NCI-H524 (cell line): ENCODE measurements at places on chromosomes 12 and 14.

- DNase-seq, result no peak
Measured at GRCh38 chr12:14138495-14138894, 157.1 kb upstream of the GRIN2B start.

GRCh38 chr14:76491172-76491930 is 115.4 kb downstream of the ESRRB start:
- no peak for DNase-seq

DNA sequence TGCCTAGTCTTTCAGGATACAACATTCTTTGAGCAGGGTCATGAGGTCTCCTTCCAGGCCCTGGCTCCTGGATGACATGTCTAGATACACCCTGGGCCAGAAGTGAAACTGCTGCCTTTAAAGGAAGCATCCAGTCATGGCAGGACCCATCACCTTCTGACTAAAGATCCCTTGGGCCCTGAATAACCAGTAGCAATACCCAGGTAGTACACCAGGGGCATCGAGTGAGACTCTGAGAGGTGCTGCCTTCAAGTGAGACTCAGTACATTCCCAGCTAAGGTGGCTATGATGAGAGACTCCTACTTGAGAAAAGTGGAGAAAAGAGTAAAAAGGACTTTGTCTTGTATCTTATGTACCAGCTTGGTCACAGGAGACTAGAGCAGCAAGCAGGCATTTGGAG is 23.5 kb downstream of the OR6C68 start:
- no peak for DNase-seq

DNA sequence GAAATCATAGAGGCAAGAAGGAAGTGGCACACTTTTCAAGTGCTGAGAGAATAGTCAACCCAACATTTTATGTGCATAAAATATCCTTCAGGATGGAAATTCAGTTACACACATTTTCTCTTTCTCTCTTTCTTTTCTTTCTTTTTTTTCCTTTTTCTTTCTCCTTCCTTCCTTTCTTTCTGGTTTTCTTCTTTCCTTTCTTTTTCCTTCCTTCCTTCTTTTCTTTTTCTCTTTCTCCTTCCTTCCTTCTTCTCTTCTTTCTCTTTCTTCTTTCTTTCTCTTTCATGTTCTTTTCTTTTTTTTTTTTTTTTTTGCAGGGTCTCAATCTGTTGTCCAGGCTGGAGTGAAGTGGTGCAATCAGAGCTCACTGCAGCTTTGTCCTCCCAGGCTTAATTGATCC is 38.7 kb upstream of the OR5AU1 start:
- DNase-seq, result no peak

DNA sequence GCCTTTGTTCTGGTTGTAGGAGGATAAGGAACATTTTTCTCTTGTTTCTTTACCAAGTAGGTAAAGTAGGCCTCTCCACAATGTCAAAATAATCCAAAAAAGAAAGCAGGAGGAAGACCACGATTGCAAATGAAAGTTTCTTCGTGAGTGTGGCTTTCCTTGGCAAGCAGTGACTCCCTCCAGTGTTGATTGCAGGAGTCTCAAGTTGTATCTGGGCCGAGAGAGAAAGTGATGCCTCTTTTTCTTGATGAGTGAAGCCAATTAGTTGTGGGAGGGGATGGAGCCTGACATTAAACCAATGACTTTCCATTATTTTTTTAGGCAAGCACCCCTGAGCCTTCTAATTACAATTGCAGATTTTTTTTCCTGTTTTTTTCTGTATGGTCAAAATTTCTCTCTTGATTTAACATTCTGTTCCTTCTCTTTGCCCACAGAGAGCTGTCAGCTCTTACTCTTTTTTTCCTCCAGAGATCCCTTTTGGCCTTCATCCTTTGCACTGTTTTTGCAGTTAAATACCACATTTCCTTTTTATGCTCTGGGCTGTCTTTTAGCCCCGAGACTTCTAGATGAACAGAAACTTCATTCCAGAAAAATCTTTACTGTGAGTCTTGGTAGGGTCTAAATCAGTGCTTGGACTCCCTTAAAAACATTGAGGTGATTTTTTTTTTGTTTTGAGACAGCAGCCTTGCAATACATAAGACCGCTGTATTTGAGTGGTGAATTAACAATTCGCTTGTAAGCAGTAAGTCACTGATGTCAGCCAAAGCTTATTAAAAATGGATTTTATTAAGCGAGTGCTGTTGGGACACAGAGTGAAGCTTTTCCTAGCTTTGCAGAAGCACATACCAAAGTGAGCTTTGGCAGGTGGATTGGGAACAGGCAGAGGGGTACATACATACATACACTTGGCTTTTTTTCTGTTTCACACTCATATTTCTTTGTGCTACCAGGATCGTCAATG is 15.8 kb downstream of the FBXW8 start:
- no peak for DNase-seq

DNA sequence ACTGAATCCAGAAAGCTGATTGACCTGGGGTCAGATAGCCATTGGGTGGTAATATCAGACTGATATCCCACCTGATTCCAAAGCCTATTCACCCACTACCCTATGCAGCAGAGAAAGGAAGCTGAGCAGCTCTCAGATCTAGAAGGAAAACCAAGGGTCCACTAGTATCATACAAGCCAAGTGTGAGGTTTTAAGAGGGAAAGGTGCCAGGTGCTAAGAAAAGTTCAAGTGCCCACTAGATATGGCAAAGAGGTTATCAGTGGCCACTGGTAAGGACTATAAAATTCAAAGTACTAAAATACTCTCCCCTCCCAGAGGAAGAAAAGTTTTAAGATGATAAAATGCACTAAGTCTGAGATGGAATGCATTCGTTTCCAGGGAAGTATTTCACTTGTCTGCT is 85.6 kb downstream of the PPM1H start:
- no peak for DNase-seq

- DNase-seq, result no peak
Measured at GRCh38 chr12:8559676-8560075, 19.0 kb upstream of the CLEC4E start.

DNA sequence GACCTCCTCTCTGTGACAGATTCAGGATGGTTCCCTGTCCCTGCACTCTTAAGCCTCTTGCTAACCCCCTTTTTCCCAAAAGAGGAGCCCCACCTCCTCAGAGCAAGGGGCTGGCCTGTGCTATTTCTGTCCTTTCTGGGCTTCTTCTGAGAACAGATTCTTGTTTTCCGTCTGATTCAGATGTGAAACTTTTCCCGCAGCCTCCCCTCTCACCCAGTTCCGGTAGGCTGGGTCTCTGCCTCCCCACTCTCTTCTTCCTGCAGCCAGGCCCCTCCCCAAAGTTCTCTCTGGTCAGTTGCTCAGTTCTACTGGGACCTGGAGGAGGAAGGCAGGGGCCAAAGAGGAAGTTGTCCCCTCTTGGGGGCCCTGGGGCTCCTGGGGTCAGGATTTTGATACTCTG is 11.8 kb downstream of the PDE1B start:
- no peak for DNase-seq

GRCh38 chr14:90981636-90982035 is 78.8 kb downstream of the RPS6KA5 start:
- no peak for DNase-seq
